A549 treated with CpdA at 1 μM for 4 hours (cell line): ENCODE measurements at places on chromosomes 3 and 15. TPM values are rescaled to one million over a fixed set of nuclear protein-coding genes. Genes with fewer than 3 reads are reported as not detected.

MYRIP gene
- total RNA-seq: 0.03 to 0.07 TPM in 2 of 5 replicates, not detected in the others

FEZF2 gene
- total RNA-seq: not detected in 5 replicates

LOXL1 gene
- 0.28 to 0.72 TPM (median 0.43 TPM) in 5 replicates for total RNA-seq

SI gene
- not detected in 5 replicates for total RNA-seq

IGF1R gene
- 44.3 to 65.2 TPM (median 55.7 TPM) in 5 replicates for total RNA-seq

RETNLB gene
- total RNA-seq: not detected in 5 replicates

ISG20 gene
- total RNA-seq: 41.7 to 47.3 TPM (median 46.1 TPM) in 5 replicates

CTXN2 gene
- 0.03 to 0.05 TPM (median 0.04 TPM) in 3 of 5 replicates, not detected in the others for total RNA-seq

CLRN1 gene
- total RNA-seq: not detected in 5 replicates

EPHA6 gene
- total RNA-seq: 0.07 to 0.14 TPM (median 0.11 TPM) in 4 of 5 replicates, not detected in the other

C3orf22 gene
- not detected in 5 replicates for total RNA-seq

NTRK3 gene
- total RNA-seq: 16.1 to 24.1 TPM (median 22.2 TPM) in 5 replicates

ITPKA gene
- total RNA-seq: 1.2 to 2.0 TPM (median 1.7 TPM) in 5 replicates

CAMK2N2 gene
- 0.77 to 1.8 TPM (median 1.4 TPM) in 5 replicates for total RNA-seq

TGM5 gene
- not detected in 5 replicates for total RNA-seq

HIGD2B gene
- total RNA-seq: not detected in 5 replicates

OIP5 gene
- 13.6 to 16.2 TPM (median 14.8 TPM) in 5 replicates for total RNA-seq

ANKUB1 gene
- total RNA-seq: not detected in 5 replicates

GOLGA6L7 gene
- total RNA-seq: not detected in 5 replicates

INTS14 gene
- 43.6 to 50.1 TPM (median 45.0 TPM) in 5 replicates for total RNA-seq

CPB1 gene
- not detected in 5 replicates for total RNA-seq

SIN3A gene
- total RNA-seq: 25.8 to 38.2 TPM (median 33.5 TPM) in 5 replicates

KY gene
- 0.06 to 0.15 TPM (median 0.08 TPM) in 5 replicates for total RNA-seq

KLF15 gene
- 0.02 to 0.12 TPM (median 0.07 TPM) in 4 of 5 replicates, not detected in the other for total RNA-seq

CD200R1 gene
- 0.05 to 0.22 TPM (median 0.11 TPM) in 4 of 5 replicates, not detected in the other for total RNA-seq

RASGRP1 gene
- total RNA-seq: 0.26 to 0.38 TPM (median 0.30 TPM) in 5 replicates

CYP1A2 gene
- not detected in 5 replicates for total RNA-seq

GOLGB1 gene
- 15.4 to 20.6 TPM (median 17.3 TPM) in 5 replicates for total RNA-seq

ZPLD1 gene
- 0.02 TPM in 1 of 5 replicates, not detected in the others for total RNA-seq

CDC25A gene
- total RNA-seq: 9.1 to 11.3 TPM (median 9.8 TPM) in 5 replicates
